ENCODE measurements at places on chromosomes 6 and 20.

DNA sequence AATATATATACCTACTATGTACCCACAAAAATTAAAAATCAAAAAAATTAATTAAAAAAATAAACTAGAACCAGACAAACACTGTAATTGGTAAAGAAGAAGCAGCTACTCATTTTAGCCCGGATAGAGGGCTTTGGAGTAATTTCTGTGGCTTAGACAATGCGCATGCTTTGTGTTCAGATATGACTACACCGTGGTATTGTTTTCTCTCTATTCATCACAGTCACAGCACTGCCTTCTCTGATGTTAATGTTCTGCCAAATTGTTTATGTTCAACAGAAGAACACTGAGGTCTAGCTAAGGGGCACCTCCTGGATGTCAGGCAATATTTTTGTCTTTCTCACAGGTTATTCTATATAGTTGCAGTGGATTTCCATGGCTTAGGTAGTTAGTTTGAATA is 77.5 kb upstream of the GJE1 start:
- DNase-seq: no peak

DNA sequence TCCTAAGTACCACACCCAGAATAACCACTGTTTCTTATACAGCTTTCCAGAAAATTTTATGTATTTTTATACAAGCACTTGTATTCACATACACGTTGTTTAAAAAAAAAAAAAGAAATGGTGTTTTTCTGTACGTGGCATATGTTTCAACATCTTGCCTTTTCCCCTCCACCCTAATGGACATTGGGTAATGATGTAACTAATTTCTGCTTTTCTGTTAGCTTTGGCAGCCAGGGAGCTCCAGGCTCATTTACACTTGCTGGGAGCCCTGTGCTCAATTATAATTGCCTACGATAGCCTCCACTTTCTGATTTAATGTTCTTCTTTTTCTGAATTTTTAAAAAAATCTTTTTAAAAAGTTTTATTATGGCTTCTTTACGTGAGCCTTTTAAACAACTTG is 352.4 kb downstream of the UTRN start:
- DNase-seq: no peak

- DNase-seq: no peak
Observed at GRCh38 chr20:45909817-45910669, 1.9 kb downstream of the PLTP start.

DNA sequence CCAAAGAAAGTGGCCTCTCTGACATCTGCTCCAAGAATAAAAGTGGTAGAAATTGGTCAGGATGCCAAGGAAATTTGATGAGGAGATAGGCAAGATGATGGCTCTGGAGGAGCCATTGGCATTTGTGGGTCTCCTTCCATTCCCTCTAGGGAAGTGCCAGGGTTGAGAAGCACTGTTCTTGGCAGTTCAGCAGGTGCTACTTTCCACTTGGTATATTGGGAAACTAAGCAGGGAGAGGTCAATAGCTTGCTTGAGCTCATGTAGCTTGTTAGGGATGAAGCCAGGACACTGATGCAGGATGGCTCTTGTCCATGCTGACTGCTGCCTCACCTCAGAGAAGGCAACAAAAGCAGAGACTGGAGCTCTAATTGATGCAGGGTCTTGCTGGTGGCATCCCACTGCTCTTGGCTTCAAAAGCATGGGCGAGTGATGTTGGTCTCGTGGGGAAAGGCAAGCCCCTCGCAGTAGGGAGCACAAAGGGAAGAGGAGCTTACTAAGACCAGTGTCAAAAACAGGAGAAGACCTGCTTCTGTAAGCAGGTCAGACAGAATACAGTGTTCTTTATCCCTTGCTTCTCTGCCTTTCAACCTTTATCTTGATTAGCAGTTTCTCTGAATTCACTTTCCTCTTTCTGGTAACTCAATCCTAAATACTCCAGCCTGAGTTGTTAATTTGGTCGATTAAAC is 73.1 kb upstream of the RIPOR2 start:
- no peak for DNase-seq

- no peak for DNase-seq
Observed at GRCh38 chr6:170117111-170117972, 173.5 kb downstream of the DLL1 start.

- DNase-seq: peak; percentile 71
Observed at GRCh38 chr6:109252261-109253041, 129.8 kb downstream of the CD164 start.

All from PC-3 (cell line).